Left lung (tissue), 14 donors: ENCODE measurements at places on chromosomes 7 and 10. TPM values are rescaled to one million over a fixed set of nuclear protein-coding genes. Genes with fewer than 3 reads are reported as not detected.
A peak's percentile ranks its signal among the peaks of the same experiment; 100 is the strongest.

The PLXDC2 gene
- total RNA-seq, result 107 TPM

The LRRC4 gene
- total RNA-seq, result 5.7 TPM

The STEAP1 gene
- total RNA-seq, result 23.6 TPM

The TDRD1 gene
- 0.17 TPM for total RNA-seq

The ANLN gene
- total RNA-seq, result 9.0 TPM

The HMX3 gene
- total RNA-seq, result not detected

The ANKRD1 gene
- total RNA-seq, result 29.9 TPM

The PHKG1 gene
- 1.8 TPM for total RNA-seq

The C10orf95 gene
- total RNA-seq, result 5.6 TPM

The DEPP1 gene
- total RNA-seq, result 25.4 TPM

The DGKI gene
- total RNA-seq, result 0.68 TPM

The SPAM1 gene
- not detected for total RNA-seq

The CFAP69 gene
- 4.5 TPM for total RNA-seq

The HOXA4 gene
- total RNA-seq, result 3.4 TPM

The GPR37 gene
- total RNA-seq, result 2.5 TPM

The NEBL gene
- total RNA-seq, result 65.9 TPM

- DNase-seq, result peak; percentile 78
- peak within 1 kb of the TSS; percentile 90 for H3K27ac ChIP-seq
- H3K4me1 ChIP-seq, result peaks cover 60% of the 10 kb centered on the region
- no peaks in the 10 kb centered on the region for H3K36me3 ChIP-seq
Observed at GRCh38 chr10:22320591-22321155, at the start of gene BMI1. BMI1 (plus strand) TSS chr10:22321099; CDS start chr10:22326450, 5,351 bp downstream.

DNA sequence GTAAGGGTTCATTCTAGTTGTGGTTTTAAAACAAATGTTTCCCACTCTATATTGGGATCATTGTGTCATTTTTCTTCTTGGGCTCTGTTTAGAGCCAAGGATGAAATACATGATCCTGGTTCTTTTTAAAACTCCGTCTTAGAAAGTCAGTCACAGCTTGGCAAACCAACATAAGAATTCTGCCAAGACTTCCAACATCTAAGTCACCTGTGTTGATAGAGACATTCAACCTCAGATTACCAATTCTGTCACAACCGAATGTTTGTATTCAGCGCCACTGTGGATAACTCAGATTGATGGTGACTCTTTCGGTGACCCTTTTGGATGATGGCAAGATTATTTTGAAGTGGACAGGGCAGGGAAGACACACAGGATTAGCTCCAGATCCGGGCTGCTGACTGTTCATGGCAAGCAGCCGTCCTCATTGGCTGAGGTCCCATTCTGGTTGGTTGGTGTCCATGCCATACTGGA lies 255.4 kb downstream of the ARHGAP21 start:
- H3K27ac ChIP-seq, result no peak overlapping the region
- H3K4me1 ChIP-seq, result peaks cover 20% of the 10 kb centered on the region
- H3K27me3 ChIP-seq, result no peaks in the 10 kb centered on the region

- DNase-seq, result no peak
- no peak overlapping the region for H3K4me3 ChIP-seq
- H3K27me3 ChIP-seq, result no peaks in the 10 kb centered on the region
- H3K36me3 ChIP-seq, result no peaks in the 10 kb centered on the region
Observed at GRCh38 chr7:37285706-37286453, 162.8 kb downstream of the ELMO1 start.

DNA sequence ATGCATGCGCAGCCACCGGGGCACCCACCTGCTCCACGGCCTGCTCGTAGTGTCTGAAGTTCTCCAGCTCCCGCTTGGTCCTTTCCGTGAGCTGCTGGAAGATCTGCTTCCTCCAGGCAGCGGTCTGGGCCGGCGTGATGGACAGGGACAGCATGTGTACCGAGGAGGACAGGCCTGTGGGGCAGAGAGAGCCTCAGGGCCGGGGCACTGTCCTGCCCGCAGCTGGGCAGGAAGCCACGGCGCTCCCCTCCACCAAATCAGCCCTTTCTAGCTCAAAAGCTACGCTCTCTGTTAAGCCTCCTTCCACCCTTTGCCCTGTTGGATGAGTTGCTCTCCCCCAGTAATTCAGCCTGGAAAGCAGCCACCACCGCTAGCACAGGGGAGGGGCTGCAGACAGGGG lies 19.2 kb downstream of the TECPR1 start:
- no peak overlapping the region for H3K27ac ChIP-seq
- no peak overlapping the region for H3K4me3 ChIP-seq
- peak; percentile 74 for DNase-seq
- no peaks in the 10 kb centered on the region for H3K36me3 ChIP-seq

DNA sequence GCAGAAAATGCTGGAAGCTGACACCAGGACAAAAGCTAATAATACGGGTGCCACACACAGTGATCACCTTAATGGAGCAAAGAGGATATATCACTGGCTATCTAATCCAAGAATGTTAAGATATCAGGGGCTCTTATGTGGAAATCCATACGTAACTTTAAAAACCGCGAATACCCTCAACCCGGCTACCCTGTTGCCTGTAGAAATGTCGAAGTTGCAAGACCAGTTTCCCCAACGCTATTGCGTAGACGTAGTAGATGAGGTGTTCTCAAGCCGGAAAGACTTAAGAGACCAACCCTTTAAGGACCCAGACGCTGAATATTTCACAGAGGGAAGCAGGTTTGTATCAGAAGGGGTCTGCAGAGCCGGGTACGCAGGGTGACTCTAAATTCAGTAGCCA lies 7.9 kb upstream of the CYREN start:
- H3K4me1 ChIP-seq, result no peaks in the 10 kb centered on the region
- H3K27ac ChIP-seq, result no peak overlapping the region
- no peaks in the 10 kb centered on the region for H3K27me3 ChIP-seq

GRCh38 chr10:61068471-61068870 lies 124.5 kb upstream of the RHOBTB1 start:
- H3K4me1 ChIP-seq, result no peaks in the 10 kb centered on the region
- no peak overlapping the region for H3K4me3 ChIP-seq
- no peaks in the 10 kb centered on the region for H3K36me3 ChIP-seq
- H3K27ac ChIP-seq, result no peak overlapping the region
- H3K27me3 ChIP-seq, result no peaks in the 10 kb centered on the region
- DNase-seq, result no peak

GRCh38 chr7:23380961-23381360 lies 81.8 kb downstream of the MALSU1 start:
- no peak overlapping the region for H3K4me3 ChIP-seq
- no peaks in the 10 kb centered on the region for H3K4me1 ChIP-seq
- H3K36me3 ChIP-seq, result no peaks in the 10 kb centered on the region
- H3K27me3 ChIP-seq, result no peaks in the 10 kb centered on the region

DNA sequence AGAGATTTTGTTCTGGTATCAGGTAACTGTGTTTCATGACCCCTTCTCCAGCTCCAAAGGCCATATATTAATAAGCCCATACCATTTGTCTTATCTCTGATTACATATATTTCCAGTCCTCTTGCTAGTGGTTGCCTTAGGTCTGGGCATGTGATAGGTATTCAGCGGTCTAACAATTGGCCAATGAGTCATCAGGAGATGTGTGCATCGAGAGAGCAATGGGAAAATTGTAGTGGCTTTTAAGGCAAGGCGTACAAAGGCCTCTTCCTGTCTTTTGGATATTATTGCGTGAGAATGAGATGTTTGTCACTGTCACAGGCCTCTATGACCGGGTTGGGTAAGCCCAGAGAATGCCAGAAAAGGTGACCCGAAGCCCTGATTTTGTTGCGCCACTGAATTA lies 38.6 kb upstream of the SFRP5 start:
- DNase-seq, result no peak
- no peaks in the 10 kb centered on the region for H3K4me1 ChIP-seq
- H3K27me3 ChIP-seq, result peaks cover 19% of the 10 kb centered on the region
- H3K4me3 ChIP-seq, result no peak overlapping the region

GRCh38 chr10:28095791-28096378 lies 97.0 kb upstream of the ODAD2 start:
- H3K4me1 ChIP-seq, result no peaks in the 10 kb centered on the region
- H3K36me3 ChIP-seq, result no peaks in the 10 kb centered on the region
- H3K4me3 ChIP-seq, result no peak overlapping the region

- H3K36me3 ChIP-seq, result no peaks in the 10 kb centered on the region
- H3K4me1 ChIP-seq, result peaks cover 7% of the 10 kb centered on the region
- no peak for DNase-seq
- H3K27ac ChIP-seq, result no peak overlapping the region
Observed at GRCh38 chr7:152699079-152699478, 23.1 kb upstream of the XRCC2 start.

DNA sequence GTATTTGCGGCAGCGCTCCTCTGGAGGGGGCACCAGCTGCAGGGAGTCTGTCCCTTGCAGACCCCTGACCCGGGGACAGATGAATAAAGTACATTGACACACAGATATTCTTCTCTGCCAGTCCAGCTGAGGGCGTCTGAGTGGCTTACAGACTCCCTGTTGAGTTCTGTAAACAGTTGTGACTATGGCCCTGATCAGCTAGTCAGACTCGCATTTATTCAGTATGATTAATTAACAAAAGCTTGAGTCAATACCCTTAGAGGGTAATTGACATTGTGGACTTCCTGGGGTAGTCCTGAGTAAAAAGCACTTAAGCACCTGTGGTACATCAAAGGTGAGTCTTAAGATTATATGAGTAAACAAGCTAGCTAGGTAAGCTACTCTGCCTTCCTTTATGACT lies 21.0 kb downstream of the ANKRD30A start:
- no peaks in the 10 kb centered on the region for H3K36me3 ChIP-seq
- no peaks in the 10 kb centered on the region for H3K4me1 ChIP-seq
- no peaks in the 10 kb centered on the region for H3K27me3 ChIP-seq
- H3K27ac ChIP-seq, result no peak overlapping the region

DNA sequence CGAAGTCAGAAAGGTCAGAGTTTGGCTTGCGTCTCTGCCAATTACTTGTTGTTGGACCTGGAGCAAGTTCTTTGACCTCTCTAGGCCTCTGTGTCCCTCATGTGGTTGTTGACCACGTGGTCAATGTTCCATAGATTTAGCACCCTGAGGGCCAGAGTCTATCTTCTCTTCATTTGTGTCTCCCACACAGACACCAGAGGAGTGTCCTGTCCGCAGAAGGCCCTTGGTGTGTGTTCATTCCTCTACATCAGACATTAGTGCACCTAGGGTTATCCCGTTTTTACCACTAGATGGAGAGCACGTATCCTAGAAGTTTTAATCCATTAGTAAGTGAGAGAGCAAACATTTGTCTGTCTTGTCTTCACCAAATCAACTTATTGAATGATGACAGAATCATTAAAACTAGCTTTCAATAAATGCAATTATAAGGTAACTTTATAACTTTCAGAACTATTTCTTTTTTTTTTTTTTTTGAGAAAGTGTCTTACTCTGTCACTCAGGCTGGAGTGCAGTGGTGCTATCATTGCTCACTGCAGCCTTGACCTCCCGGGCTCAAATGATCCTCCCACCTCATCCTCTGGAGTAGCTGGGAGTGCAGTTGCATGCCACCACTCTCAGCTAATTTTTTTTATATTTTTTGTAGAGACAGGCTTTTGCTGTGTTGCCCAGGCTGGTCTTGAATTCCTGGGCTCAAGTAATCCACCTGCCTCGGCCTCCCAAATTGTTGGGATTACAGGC lies 122.5 kb upstream of the ANKRD1 start:
- no peak overlapping the region for H3K27ac ChIP-seq
- no peaks in the 10 kb centered on the region for H3K4me1 ChIP-seq
- DNase-seq, result no peak
- no peak overlapping the region for H3K4me3 ChIP-seq
- H3K36me3 ChIP-seq, result no peaks in the 10 kb centered on the region

- DNase-seq, result no peak
- H3K27ac ChIP-seq, result no peak overlapping the region
- H3K4me3 ChIP-seq, result no peak overlapping the region
Observed at GRCh38 chr7:2904202-2904601, 60.1 kb upstream of the GNA12 start.

- H3K36me3 ChIP-seq, result no peaks in the 10 kb centered on the region
- H3K4me1 ChIP-seq, result peaks cover 6% of the 10 kb centered on the region
- H3K27ac ChIP-seq, result no peak overlapping the region
- no peak for DNase-seq
Observed at GRCh38 chr10:25047591-25048301, 31.3 kb downstream of the THNSL1 start.

GRCh38 chr10:132989476-132990415 lies 47.4 kb upstream of the CFAP46 start:
- no peaks in the 10 kb centered on the region for H3K4me1 ChIP-seq
- no peak overlapping the region for H3K4me3 ChIP-seq
- no peaks in the 10 kb centered on the region for H3K36me3 ChIP-seq
- no peak overlapping the region for H3K27ac ChIP-seq
- H3K27me3 ChIP-seq, result no peaks in the 10 kb centered on the region
- no peak for DNase-seq

GRCh38 chr10:112394475-112394875 lies 20.6 kb downstream of the ACSL5 start:
- no peaks in the 10 kb centered on the region for H3K27me3 ChIP-seq
- DNase-seq, result peak; percentile 71
- peaks cover 37% of the 10 kb centered on the region for H3K4me1 ChIP-seq
- H3K27ac ChIP-seq, result peak overlapping the region; percentile 53

DNA sequence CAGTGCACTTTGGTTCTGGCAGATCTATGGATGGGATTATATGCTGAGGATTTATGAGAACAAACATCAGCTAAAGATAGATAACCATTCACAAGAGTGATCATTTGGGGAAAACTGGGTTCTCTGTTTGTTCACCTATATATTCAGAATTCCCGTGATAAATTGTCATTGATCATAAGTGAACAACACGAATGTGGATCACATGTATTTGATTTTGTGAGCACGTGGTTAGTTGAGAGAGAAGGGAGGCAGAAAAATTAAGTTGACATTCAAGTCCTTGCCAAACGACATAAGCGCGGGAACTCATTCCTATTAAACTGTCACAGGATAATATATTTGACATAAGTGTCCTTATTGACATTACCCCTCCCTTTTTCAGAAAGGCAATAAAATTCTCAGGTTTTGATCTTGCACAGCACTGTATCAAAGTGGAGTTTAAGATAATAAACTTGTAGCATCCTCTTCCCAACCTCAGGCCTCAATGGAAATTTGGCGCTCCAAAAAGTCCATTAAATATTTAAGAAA lies 64.9 kb upstream of the MYO3A start:
- no peak overlapping the region for H3K27ac ChIP-seq
- H3K4me3 ChIP-seq, result no peak overlapping the region
- H3K36me3 ChIP-seq, result no peaks in the 10 kb centered on the region
- DNase-seq, result no peak

GRCh38 chr10:1600861-1601260 lies 136.5 kb downstream of the ADARB2 start:
- H3K27ac ChIP-seq, result no peak overlapping the region
- H3K4me1 ChIP-seq, result no peaks in the 10 kb centered on the region
- DNase-seq, result no peak
- H3K36me3 ChIP-seq, result no peaks in the 10 kb centered on the region
- H3K27me3 ChIP-seq, result peaks cover 9% of the 10 kb centered on the region

- peaks cover 100% of the 10 kb centered on the region for H3K27me3 ChIP-seq
- peaks cover 7% of the 10 kb centered on the region for H3K4me1 ChIP-seq
- H3K27ac ChIP-seq, result no peak overlapping the region
- no peak overlapping the region for H3K4me3 ChIP-seq
- no peaks in the 10 kb centered on the region for H3K36me3 ChIP-seq
Observed at GRCh38 chr7:25861601-25862260, 290.3 kb upstream of the NFE2L3 start.

DNA sequence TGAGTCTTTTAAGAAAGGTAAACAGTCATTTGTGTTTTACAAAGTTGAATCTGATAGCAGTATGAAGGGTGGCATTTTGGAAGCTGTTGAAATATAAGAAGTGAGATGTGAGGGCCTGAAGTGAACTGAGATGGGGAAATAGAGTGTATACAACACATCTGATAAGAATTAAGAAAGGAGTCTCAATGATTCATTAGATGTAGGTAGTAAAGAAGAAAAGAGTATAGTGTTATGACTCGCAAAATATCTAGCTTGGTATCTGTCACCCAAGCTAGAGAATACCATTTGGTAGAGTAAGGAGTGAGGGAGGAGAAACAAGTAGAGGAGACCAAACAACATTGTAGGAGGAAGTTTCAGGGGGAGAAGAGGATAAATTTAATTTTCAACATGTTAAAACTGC lies 5.3 kb downstream of the PTPN12 start:
- H3K4me1 ChIP-seq, result peaks cover 26% of the 10 kb centered on the region
- no peak for DNase-seq
- no peak overlapping the region for H3K4me3 ChIP-seq
